ENCODE measurements at places on chromosomes 6 and 20. TPM values are rescaled to one million over a fixed set of nuclear protein-coding genes. Genes with fewer than 3 reads are reported as not detected.

The IP6K3 gene
- total RNA-seq = 344 TPM

The TRIM15 gene
- total RNA-seq = not detected

The SNAP91 gene
- total RNA-seq = not detected

The TAAR9 gene
- total RNA-seq = not detected

The CGAS gene
- 0.85 TPM for total RNA-seq

The CCM2L gene
- total RNA-seq = 2.2 TPM

The TRIM31 gene
- not detected for total RNA-seq

The CFB gene
- total RNA-seq = 1.0 TPM

The TSBP1 gene
- total RNA-seq = not detected

The CALHM5 gene
- 0.67 TPM for total RNA-seq
